ENCODE measurements at places on chromosomes 12 and 14. TPM values are rescaled to one million over a fixed set of nuclear protein-coding genes. Genes with fewer than 3 reads are reported as not detected.

The ATP2A2 gene
- 1,499 TPM for polyA plus RNA-seq

The SLC17A8 gene
- 0.02 TPM for polyA plus RNA-seq

The GXYLT1 gene
- 2.0 TPM for polyA plus RNA-seq

The SENP1 gene
- polyA plus RNA-seq = 2.8 TPM

GRCh38 chr14:21626491-21627230 lies 8.1 kb downstream of the OR10G2 start:
- DNase-seq = no peak

GRCh38 chr14:53999061-53999488 lies 42.5 kb upstream of the BMP4 start:
- DNase-seq = no peak
